Pancreas (tissue), 10 donors: ENCODE measurements at places on chromosomes 7 and 10.

GRCh38 chr7:131011432-131011742, 277.4 kb upstream of the KLF14 start:
- DNase-seq = no peak

- no peak for DNase-seq
Observed at GRCh38 chr10:14605231-14605925, 169.3 kb downstream of the FAM107B start.

- DNase-seq = no peak
Observed at GRCh38 chr7:13282377-13282980, 595.0 kb downstream of the ARL4A start.

GRCh38 chr7:21749378-21749777, 196.3 kb downstream of the CDCA7L start:
- no peak for DNase-seq

- DNase-seq = peak; percentile 52
Observed at GRCh38 chr7:88759230-88760135, at the start of gene ZNF804B. Gene ZNF804B (plus strand): TSS chr7:88759700. CDS start chr7:88759977, 277 bp downstream.
